ENCODE measurements at places on chromosomes 4 and X.

DNA sequence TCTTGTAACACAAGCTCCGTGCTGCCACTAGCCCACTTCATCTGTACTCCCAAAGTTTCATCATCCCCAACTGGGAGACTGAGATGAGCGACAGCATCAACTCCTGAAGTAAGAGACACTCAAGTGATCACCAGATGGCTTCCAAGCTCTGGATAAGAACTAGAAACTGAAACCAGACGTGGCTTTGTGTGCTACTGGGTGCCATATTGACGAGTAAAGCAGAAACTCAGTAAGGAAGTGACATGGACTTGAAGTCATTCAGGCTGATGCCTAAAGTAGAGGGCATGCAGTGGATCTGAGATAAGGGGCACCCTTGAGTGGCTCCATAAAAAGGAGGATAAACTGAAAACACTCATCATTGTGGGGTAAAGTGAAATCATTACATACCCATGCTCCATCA lies 72.4 kb downstream of the PCYT1B start:
- DNase-seq: no peak

DNA sequence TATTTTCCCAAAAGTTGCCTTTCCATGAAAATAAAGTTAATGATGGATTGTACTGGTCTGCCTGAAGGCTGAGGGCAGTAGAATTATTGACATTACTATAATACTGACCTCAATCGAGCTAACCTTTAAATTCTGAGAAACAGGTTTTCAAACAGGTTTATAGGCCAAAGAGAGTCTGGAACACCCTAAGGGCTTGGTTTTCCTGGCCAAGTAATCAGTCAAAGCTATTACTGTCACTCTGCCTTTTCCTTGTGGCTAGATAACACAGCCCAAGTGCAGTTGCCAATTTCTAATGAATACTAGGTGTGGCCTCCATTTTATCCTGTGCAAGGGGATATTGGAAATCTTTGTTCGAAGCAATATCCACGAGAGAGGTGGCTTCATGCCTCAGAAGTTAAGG lies 75.2 kb downstream of the INTS12 start:
- DNase-seq: no peak

DNA sequence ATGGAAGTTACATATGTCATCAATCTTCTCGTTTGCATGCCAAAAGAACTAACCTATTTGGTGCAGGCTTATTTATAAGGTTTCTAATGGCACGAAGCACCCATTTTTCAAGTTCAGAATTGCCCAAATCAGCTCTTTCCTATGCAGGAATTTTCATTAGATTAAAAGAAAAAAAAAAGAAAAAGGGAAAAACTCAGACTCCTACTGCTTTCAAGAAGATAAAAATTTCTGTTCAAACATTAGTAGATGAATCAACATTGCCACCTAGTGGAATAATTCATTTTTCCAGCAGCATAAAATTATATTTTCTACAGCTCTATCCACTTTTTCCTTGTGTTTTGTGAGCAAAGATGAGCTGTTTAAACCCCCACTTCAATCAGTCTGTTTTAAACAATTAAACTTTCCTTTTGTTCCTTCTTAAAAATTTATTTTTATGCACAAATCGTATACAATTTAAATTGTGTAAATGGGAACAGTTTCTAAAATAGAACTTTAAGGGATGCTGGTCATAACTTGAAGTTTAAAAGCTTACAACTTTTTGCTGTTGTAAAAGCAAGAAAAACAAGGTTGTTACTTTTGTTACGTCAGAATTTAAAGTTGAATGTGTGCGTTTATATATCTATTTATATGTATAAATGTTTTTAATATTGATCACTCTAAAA lies 309.9 kb downstream of the ARAP2 start:
- DNase-seq: no peak

DNA sequence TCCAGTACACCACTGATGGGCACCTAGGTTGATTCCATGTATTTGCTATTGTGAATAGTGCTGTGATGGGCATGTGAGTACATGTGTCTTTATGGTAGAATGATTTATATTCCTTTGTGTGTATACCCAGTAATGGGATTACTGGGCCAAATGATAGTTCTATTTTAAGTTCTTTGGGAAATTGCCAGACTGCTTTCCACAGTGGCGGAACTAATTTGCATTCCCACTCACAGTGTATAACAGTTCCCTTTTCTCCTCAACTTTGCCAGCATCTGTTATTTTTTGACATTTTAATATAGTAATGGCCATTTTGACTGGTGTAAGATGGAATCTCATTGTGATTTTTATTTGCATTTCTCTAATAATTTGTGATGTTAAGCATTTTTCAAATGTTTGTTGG lies 25.9 kb downstream of the CC2D2A start:
- no peak for DNase-seq

GRCh38 chr4:164154416-164154815 lies 599.5 kb upstream of the SMIM31 start:
- no peak for DNase-seq

DNA sequence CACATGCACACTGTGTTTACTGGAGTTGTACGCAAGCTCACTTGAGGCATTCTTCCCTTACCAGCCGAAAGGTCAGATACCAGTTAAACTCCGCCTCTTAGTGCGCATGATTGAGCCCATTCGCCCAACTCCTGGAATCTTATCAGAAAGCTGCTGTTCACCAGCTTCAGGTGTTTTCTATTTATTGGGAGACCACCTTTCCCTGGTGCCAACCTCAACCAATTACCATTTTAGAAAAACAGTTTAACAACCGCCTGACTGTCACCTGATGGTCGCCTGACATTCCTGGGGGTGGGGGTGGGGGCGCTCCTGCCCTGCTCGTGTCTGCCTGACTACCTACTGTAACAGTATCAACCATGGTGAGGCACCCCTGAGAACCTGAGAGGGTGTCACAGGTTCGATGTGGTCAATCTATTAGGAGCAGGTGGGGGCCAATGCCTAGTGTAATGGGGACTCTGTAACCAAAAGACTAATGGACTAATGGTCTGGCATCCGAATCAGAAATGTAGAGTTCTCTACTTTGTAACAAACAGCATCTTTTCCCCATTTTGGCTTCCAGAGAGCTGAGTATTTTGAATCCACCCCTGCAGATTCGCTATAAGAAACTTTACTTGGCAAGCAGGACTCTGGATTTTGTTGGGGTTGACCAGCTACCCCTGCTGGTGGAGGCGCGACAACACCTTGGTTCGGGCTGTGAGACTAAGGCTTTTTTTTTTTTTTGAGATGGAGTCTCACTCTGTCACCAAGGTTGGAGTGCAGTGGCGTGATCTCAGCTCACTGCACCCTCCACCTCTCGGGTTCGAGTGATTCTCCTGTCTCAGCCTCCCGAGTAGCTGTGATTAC lies 58.2 kb upstream of the ZNF157 start:
- DNase-seq: peak; percentile 55

DNA sequence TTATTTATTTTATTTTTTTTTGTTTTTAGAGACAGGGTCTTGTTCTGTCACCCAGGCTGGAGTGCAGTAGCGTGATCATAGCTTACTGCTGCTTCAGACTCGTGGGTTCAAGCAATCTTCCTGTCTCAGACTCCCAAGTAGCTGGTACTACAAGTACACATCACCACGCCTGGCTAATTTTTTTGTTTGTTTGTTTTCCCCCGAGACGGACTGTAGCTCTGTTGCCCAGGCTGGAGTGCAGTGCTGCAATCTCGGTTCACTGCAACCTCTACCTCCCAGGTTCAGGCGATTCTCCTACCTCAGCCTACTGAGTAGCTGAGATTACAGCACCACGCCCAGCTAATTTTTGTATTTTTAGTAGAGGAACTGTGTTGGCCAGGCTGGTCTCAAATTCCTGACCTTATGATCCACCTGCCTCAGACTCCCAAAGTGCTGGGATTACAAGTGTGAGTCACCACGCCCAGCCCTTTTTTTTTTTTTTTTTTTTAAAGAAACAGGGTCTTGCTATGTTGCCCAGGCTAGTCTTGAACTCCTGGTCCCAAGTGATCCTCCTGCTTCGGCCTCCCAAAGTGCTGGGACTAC lies 32.2 kb downstream of the COPS4 start:
- no peak for DNase-seq

- no peak for DNase-seq
Observed at GRCh38 chr4:70452946-70453345, 19.1 kb upstream of the MUC7 start.

DNA sequence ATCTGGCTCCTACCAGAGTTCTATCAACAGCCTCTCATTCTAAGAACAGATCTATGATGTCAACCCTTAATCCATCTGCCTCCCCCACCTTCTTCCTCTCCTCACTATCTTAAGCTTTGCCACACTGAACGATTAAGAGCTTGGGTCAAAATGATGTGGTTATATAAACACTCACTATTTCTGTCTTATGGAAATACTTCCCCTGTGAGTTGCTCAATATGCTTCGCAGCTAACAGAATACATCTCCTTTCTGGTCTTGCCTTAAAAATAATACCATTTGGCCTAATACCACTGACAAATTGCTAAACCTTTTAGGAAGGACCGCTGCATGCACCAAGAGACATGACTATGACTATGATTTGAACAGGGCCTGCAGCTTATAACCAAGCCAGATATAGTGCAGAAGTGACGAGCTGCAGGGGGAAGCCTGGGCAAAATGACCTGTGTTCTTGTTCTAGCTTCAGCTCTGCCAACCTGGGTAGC lies 130.9 kb downstream of the RNF150 start:
- no peak for DNase-seq

GRCh38 chr4:98861100-98861884 lies 67.6 kb downstream of the EIF4E start:
- DNase-seq: no peak

DNA sequence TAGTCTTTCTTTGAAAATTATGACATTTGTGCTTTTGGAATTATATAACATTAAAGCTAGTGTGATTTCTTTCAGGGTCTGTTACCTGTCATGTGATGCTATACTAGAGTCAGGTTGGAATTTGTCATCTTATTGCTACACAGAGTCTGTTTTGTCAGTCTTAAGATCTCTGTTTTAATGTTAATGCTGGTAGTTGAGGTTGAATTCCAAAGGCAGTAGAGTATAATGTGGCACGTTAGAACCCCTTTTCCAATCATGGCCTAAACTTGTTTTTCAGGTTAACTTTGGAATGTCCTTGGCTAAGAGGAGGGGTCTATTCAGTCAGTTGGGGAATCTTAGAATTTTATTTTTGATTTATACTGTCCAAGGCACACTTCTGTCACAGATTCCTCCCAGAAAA lies 258.5 kb downstream of the PABPC4L start:
- DNase-seq: no peak

DNA sequence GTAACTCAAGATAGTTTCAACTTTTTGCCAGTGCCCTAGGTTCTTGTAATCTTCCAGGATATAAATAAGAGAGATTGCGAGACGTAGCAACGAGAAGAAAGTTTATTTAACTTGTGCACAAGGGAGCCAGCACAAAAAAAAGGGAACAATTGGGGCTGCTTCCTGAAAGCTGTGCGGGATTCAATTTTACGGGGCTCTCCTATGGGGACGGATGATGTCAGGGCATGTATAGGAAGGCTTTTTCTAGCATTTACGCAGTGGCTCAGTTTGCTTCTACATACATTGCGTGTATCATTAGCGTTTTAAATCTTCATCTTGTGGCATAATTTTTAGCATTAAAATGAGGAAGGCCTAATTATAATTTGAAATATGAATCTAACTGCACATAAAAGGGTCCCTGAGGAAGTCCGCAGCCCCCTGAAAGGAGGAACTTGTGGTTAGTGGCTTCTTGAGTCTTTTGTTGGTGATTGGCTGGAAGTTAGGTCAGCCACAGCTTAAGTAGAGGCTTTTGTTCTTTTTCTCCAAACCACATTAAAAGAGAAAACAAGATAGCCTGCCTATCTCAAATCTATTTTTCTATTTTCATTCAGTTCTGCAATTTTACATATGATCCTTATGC lies 668.2 kb upstream of the NDST4 start:
- no peak for DNase-seq

DNA sequence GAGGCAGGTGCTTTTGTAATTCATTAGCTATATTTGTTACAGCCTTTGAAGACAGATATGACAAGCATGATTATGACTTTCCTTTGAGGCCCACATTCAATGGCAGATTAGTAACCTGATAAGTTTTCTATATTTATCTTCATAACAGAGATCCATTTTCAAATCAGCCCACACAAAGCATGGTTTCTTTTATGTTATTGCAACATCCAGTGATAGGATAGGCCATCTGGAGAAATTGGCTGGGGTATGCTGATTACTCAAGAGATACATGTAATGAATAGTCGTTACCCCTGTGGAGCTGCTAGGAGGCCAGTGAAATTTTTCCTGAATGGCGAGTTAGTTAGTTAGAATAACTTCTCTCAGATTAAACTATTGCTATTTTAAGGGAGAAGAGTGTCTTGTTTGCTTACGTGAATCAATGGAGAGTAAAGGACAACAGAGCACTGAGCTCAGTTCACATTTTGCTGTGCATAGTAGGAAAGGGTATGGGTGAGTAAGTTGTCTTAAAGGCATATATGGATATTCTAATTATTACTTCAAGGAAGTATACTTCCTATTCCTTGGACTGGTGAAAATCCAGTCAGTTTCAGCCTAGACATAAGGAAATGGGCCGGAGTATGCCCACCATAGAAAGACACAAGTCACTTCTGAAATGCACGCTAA lies 79.2 kb upstream of the DKK2 start:
- DNase-seq: no peak

DNA sequence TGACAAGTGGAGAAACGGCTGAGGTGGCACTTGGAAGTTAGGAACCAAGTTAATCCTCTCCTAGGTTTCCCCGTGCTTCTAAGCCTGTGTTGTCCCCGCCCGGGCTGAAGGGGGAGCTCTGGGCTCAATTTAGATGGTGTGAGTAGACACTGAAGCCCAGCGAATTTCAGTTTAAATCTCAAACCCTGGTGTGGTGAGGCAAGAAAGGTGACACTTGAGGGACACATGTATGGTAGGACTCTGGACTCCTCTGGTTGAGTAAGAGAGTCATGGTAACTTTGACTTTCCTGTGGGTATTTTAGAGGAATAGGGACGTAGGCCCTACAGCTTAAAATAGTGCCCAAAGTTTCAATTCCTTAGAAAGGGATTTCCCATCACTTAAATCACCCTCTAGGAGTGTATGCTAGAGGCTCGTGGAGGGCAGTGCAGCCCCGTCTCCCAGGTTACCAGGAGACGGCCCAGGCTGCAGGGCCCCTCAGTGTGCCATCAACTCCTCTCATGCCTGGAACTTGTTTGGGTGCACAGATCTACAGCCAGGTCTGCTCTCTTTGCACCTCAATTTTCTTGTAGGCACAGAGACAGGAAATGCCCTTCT lies 24.0 kb downstream of the HAND2 start:
- no peak for DNase-seq

DNA sequence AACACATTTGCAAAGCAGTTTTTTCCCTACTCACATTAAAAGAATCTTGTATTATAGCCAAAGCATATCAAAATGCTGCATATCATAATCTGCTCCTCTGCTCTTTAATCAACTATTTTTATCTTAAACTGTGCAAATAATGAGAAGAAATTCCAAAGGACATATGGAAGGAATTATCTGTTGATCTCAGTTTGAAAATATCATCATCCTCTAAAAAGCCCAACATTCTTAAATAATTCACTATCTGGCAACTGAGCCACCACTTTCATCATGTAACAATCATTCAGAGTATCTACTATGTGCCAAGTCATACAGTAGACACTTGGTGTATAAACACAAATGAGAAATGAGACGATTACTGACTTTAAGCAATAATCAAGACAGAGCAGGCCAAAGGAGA lies 63.0 kb downstream of the PRSS12 start:
- DNase-seq: no peak
